ENCODE measurements at places on chromosomes 4 and X.

DNA sequence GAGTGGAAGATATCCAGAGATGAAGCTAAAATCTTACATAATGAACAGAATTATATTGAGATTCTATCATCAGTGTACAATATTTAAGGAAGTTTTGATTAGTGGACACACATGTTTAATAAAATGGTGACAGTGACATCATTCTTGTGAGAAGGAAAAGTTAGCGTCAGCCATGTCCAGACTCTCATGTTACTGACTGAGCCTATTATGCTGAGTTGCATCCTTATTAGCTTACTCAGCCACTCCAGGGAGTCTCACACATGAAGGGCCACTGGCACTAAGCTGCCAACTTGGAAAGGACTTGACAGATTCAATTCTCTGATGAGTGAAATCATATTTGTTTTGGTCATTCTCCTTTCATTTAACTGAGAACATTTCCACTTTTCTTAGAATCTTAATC is 170.6 kb downstream of the BANK1 start:
- DNase-seq = no peak

DNA sequence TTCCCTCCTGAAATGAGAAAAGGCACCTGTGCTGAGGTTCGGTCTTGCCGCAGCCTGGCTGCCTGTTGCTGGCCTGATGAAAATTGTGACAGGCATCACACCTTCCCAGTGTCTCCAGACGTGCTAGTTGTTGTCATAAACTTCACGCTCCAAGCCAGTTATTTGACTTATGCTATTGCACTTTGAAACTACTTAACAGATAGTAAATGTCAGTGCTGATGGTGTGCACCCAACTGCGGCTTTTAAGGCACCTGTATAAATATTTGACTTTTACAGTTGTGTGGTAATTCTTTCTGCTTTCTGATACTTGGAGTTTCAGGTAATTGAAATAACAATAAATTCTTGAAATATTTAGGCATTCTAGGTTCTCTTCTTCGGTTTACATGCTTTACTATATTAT is 1.8 kb downstream of the WWC2 start:
- DNase-seq = no peak

DNA sequence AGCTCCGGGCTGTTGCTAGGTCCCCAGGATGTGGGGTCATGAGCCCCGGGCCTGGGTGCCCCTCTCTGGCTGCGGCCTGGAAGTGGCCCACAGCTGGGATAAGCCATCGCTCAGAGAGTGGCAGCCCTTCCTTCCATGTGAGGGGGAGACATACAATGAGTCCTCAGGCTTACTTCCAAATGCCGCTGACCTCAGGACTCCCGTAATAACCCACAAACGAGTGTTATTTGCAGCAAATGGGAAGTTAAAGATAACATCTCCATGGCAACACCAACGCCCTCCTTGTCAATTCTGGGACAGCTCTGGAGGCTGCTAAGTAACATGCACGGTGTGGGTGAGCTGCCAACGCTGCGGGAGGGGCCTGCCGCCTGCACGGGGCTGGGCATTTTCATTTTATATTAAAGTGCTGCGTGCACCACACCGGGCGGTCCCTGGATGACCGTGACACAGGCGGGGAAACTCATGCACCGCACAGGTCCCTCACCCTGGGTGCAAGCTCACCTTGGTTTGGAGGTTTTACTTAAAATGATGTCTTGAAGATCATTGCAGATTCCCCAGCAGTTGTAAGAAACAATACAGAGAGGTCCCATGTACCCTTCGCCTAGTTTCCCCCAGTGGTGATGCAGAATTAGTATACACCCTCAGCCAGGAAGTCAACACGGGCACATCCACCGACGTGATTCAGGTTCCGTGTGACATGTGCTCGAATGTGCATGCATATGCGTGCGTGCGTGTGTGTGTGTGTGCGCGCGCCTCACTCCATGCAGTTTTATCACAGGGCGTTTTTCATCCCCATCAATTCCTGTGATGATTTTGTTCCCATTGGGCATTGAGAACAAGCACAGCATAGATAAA is 79.4 kb downstream of the ABLIM2 start:
- no peak for DNase-seq

- no peak for DNase-seq
Measured at GRCh38 chr4:20462426-20463175, 210.9 kb downstream of the SLIT2 start.

DNA sequence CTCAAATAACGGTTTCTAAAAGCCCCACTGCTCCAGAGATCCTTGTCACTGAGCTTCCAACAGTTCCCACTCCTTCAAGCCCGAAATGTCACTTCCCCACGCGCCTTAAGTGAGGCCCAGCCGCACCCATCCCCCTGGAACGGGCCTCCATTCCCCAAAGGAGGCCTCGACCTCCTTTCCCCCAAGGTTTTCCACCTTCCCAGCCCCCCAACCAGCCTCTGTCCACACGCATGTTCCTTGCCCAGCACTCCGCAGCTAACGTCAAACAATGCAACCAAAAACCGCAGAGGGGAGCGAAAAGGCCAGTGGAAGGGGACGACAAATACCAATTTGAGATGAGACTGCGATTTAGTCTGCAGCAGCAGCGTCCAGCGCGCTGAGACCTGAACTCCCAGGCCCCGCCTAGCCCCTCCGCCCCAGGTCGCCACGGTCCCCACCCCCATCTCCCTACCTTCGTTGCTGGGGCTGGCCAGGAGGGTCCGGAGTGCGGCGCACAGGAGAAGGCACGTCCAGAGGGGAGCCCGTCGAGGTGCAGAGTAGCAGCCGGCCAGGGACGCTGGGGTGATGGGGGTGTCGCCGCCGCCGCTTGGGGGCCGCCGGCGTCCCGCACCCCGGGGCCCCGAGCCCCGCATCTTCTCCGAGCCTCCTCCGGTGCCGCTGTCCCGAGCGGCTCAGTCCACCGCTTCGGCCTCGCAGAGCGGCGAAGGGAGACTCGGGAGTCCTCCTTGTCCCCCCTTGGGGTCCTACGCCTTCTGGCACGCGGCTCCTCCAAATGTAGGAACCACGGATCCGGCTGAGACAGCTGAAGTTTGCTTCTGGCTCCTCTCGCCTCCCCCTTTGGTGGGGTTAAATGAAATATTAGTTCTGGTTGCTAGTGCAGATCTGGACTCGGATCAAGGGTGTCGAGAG is 924 bp downstream of the EPHA5 start:
- no peak for DNase-seq

DNA sequence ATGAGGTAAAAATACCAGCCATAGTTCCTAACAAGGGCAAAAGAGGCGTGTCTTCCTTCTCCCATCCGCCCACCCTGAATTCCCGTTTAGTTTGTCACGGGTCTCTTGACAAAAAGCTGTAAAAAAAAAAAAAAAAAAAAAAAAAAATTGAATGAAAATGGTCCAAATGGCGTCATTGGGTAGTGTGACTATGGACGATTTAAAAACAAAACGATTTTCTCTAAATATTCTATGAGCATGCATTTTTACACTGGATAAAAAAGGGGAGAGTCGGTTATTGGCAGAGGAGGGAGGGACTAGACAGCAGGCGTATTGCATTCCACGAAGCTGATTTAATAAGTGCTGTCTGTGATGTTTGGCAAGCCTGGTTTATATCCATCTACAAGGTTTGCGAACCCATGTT is at the start of gene FAM133A:
FAM133A (plus strand) TSS at position 338 of the 403 bp plus-strand sequence. CDS start 35,214 bp downstream, outside the sequence.
- DNase-seq = no peak

Data from effector memory CD8-positive, alpha-beta T cell (primary cell).